ENCODE measurements at places on chromosomes 7 and 10. TPM values are rescaled to one million over a fixed set of nuclear protein-coding genes. Genes with fewer than 3 reads are reported as not detected.

Gene NOS3
- 4.4 TPM for total RNA-seq

Gene SFTPA1
- not detected for total RNA-seq

Gene TMEM120A
- total RNA-seq = 15.6 TPM

Gene EPHA1
- total RNA-seq = 133 TPM

Gene TAS2R3
- 0.59 TPM for total RNA-seq

Gene GRM3
- 3.4 TPM for total RNA-seq

Gene TPK1
- 1.8 TPM for total RNA-seq

Gene CFAP69
- 3.2 TPM for total RNA-seq

Gene HMX3
- total RNA-seq = 0.27 TPM

- no peaks in the 10 kb centered on the region for H3K36me3 ChIP-seq
- no peaks in the 10 kb centered on the region for H3K4me1 ChIP-seq
- H3K4me3 ChIP-seq = no peak overlapping the region
- no peaks in the 10 kb centered on the region for H3K27me3 ChIP-seq
- H3K27ac ChIP-seq = no peak overlapping the region
These were observed 41.6 kb downstream of the HBP1 start for GRCh38 chr7:107210400-107210799.

- H3K36me3 ChIP-seq = no peaks in the 10 kb centered on the region
- DNase-seq = no peak
- no peaks in the 10 kb centered on the region for H3K27me3 ChIP-seq
- peaks cover 27% of the 10 kb centered on the region for H3K4me1 ChIP-seq
These were observed 32.2 kb upstream of the AQP1 start for GRCh38 chr7:30879139-30880124.

- no peaks in the 10 kb centered on the region for H3K27me3 ChIP-seq
- DNase-seq = peak; percentile 50
- no peak overlapping the region for H3K27ac ChIP-seq
- no peaks in the 10 kb centered on the region for H3K4me1 ChIP-seq
These were observed 192.6 kb upstream of the CCDC6 start for GRCh38 chr10:60098677-60099601.

GRCh38 chr10:119768455-119769094, 42.7 kb downstream of the INPP5F start:
- no peaks in the 10 kb centered on the region for H3K27me3 ChIP-seq
- no peaks in the 10 kb centered on the region for H3K36me3 ChIP-seq
- no peak overlapping the region for H3K4me3 ChIP-seq
- DNase-seq = no peak

DNA sequence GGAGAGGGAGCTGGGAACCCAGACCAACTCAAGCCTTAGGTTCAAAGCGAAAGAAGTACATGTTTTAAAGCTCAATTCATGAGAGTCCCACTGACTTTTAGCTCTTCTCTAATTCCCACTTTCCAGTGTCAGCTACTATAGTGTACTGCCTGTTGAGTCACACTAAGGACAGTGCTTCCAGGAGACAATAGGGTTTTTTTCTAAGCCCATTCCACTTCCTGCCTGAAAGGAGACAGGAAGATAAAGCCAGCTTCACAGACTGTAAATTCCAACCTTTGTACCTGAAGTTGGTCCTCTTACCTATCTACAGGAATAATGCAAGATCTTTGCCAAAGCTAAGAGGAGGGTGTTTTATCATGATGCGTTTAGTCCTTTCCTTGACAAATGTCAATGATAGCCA, 4.4 kb downstream of the MSRB2 start:
- H3K27ac ChIP-seq = no peak overlapping the region
- H3K27me3 ChIP-seq = no peaks in the 10 kb centered on the region

GRCh38 chr10:44935966-44936295, 23.7 kb upstream of the RASSF4 start:
- no peaks in the 10 kb centered on the region for H3K4me1 ChIP-seq
- no peaks in the 10 kb centered on the region for H3K27me3 ChIP-seq
- no peak for DNase-seq

- no peaks in the 10 kb centered on the region for H3K27me3 ChIP-seq
- H3K4me3 ChIP-seq = no peak overlapping the region
- no peak for DNase-seq
- H3K4me1 ChIP-seq = no peaks in the 10 kb centered on the region
- no peaks in the 10 kb centered on the region for H3K36me3 ChIP-seq
These were observed 13.7 kb upstream of the DNTT start for GRCh38 chr10:96290368-96291133.

GRCh38 chr10:127193125-127193524, 3.3 kb downstream of the INSYN2A start:
- no peak for DNase-seq
- no peak overlapping the region for H3K27ac ChIP-seq
- 0 out of 2 replicates have a peak, but pooled peaks cover 2% of the 10 kb centered on the region for H3K36me3 ChIP-seq
- H3K4me1 ChIP-seq = peaks cover 7% of the 10 kb centered on the region

GRCh38 chr10:52284416-52285013, 29.6 kb upstream of the DKK1 start:
- H3K4me3 ChIP-seq = no peak overlapping the region
- no peaks in the 10 kb centered on the region for H3K27me3 ChIP-seq
- no peak overlapping the region for H3K27ac ChIP-seq

- H3K27me3 ChIP-seq = no peaks in the 10 kb centered on the region
- H3K4me3 ChIP-seq = no peak overlapping the region
- no peaks in the 10 kb centered on the region for H3K4me1 ChIP-seq
- DNase-seq = peak; percentile 59
These were observed 24.8 kb downstream of the GRIFIN start for GRCh38 chr7:2451171-2452073.

DNA sequence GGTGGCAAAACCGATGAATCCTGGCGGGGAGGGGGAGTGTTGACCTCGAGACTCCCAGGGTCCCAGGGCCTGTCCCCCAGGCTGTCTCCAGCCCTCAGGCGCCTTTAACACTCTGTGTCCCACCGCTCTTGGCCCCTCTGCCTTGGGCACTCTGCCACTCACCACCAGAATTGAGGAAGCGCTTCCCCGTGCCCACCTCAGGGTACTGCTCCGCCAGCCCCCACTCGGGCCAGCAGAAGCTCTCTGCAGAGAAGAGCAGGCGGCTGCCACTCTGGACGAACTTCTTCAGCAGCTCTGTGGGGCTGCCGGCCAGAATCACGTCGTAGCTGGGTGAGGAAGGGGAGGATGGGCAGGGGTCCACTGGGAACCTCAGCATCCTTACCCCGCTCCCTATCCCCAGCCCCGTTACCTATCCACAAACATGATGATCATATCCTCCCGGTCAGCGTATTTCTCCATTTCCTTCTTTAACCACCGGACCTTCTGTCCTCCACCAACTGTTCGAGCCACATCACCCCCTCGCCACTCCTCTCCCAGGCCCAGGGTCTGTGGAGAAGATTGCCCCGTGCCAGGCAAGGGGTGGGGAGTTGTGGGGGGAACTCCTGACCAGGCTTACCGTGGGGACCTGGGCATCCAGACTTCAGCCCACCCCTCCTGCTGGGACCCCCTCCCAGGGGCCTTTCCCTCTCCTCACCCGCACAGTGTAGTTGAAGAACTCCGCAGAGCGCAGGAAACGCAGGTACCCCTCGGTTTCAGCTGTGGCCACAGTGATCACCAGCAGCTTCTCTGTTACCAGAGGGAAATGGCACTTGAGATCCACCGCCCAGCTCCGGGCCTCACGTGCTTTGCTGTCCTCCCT, 1.2 kb downstream of the PLOD3 start:
- H3K36me3 ChIP-seq = no peaks in the 10 kb centered on the region
- DNase-seq = no peak
- H3K4me3 ChIP-seq = peak overlapping the region; percentile 74
- H3K4me1 ChIP-seq = no peaks in the 10 kb centered on the region
- no peaks in the 10 kb centered on the region for H3K27me3 ChIP-seq

DNA sequence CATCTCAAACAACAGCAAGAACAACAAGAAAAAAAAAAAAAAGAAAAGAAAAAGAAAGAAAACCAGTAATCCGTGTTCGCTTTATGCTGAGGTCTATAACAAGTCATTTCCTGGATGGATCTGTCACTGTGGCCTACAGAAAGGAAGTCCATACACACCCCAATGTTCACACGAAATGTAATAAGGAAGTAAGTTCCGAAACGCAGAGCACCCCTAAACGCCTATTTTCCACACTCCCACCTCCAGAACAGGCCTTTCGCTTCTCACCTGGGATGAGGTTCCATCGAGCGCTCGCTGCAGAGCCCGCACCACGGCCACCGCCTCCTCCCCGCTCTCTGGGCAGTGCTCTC, 735 bp downstream of the ZNF394 start:
- no peaks in the 10 kb centered on the region for H3K27me3 ChIP-seq
- peak overlapping the region; percentile 88 for H3K27ac ChIP-seq
- peak overlapping the region; percentile 88 for H3K4me3 ChIP-seq

GRCh38 chr10:98519841-98520240, 73.1 kb upstream of the HPS1 start:
- H3K36me3 ChIP-seq = no peaks in the 10 kb centered on the region
- no peak for DNase-seq
- no peak overlapping the region for H3K4me3 ChIP-seq

- DNase-seq = no peak
These were observed 1168.4 kb downstream of the GATA3 start for GRCh38 chr10:9222917-9223316.

GRCh38 chr7:139767561-139767982, 10.2 kb downstream of the HIPK2 start:
- no peak overlapping the region for H3K27ac ChIP-seq
- no peaks in the 10 kb centered on the region for H3K4me1 ChIP-seq
- H3K36me3 ChIP-seq = no peaks in the 10 kb centered on the region
- no peak for DNase-seq
- no peak overlapping the region for H3K4me3 ChIP-seq

- H3K27me3 ChIP-seq = no peaks in the 10 kb centered on the region
- H3K4me3 ChIP-seq = peak within 1 kb of the TSS; percentile 90
- H3K4me1 ChIP-seq = no peaks in the 10 kb centered on the region
These were observed at the start of gene MRPS16 for GRCh38 chr10:73252445-73253224. Gene MRPS16 (minus strand): TSS chr10:73252644. CDS start chr10:73252482, 162 bp downstream.

- no peak for DNase-seq
- H3K4me1 ChIP-seq = no peaks in the 10 kb centered on the region
- H3K36me3 ChIP-seq = peaks cover 5% of the 10 kb centered on the region
- no peak overlapping the region for H3K4me3 ChIP-seq
- H3K27me3 ChIP-seq = no peaks in the 10 kb centered on the region
These were observed 613.8 kb downstream of the PHTF2 start for GRCh38 chr7:78412216-78412858.

GRCh38 chr7:70405241-70405640, 726.7 kb upstream of the GALNT17 start:
- no peak for DNase-seq
- no peak overlapping the region for H3K4me3 ChIP-seq
- H3K4me1 ChIP-seq = no peaks in the 10 kb centered on the region
- no peak overlapping the region for H3K27ac ChIP-seq
- no peaks in the 10 kb centered on the region for H3K36me3 ChIP-seq

DNA sequence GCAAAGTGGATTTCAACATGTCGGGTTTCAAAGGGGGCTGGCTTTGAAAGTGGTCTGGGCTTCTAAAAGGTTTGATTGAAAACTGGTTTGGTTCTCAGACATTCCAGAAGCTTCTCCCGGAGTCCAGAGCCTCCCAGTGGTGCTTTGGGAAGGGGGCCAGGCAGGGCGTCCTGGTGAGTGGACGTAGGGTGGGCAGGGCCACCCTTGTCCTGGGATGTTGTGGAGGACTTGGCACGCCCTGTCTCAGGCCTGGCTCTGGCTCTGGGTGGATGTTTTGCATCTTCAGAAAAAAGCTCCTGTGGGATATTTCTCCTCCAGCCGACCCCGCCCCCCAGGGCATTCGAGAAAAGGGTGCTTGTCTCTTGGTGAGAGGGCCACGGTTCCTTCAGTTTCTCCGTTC, 31.2 kb downstream of the GRIFIN start:
- no peaks in the 10 kb centered on the region for H3K4me1 ChIP-seq
- no peaks in the 10 kb centered on the region for H3K27me3 ChIP-seq
- no peak overlapping the region for H3K4me3 ChIP-seq
- no peak overlapping the region for H3K27ac ChIP-seq
- H3K36me3 ChIP-seq = no peaks in the 10 kb centered on the region

- no peak overlapping the region for H3K4me3 ChIP-seq
- no peak overlapping the region for H3K27ac ChIP-seq
- no peaks in the 10 kb centered on the region for H3K4me1 ChIP-seq
- H3K27me3 ChIP-seq = no peaks in the 10 kb centered on the region
- H3K36me3 ChIP-seq = no peaks in the 10 kb centered on the region
These were observed 85.5 kb downstream of the SLC25A13 start for GRCh38 chr7:96236198-96237039.

DNA sequence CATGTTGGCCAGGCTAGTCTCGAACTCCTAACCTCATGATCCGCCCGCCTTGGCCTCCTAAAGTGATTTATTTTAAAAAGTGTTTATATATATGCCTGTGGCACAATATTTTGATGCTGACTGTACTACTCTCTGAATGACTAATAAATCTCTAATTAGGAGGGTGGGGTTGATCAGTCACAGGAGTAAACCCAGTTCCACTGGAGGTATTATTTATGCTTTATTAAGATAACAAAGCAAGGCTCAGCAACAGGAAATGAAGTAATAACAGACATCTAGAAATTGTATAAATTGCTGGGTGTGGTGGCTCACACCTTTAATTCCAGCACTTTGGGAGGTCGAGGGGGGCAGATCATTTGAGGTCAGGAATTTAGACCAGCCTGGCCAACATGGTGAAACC, 26.0 kb upstream of the MCU start:
- no peaks in the 10 kb centered on the region for H3K4me1 ChIP-seq
- H3K36me3 ChIP-seq = no peaks in the 10 kb centered on the region
- H3K4me3 ChIP-seq = no peak overlapping the region
- H3K27ac ChIP-seq = no peak overlapping the region
- no peaks in the 10 kb centered on the region for H3K27me3 ChIP-seq

GRCh38 chr10:80159166-80159873, 26.8 kb downstream of the PLAC9 start:
- peaks cover 2% of the 10 kb centered on the region for H3K4me1 ChIP-seq
- H3K27ac ChIP-seq = no peak overlapping the region
- no peak for DNase-seq
- H3K27me3 ChIP-seq = no peaks in the 10 kb centered on the region
- H3K4me3 ChIP-seq = no peak overlapping the region
- peaks cover 16% of the 10 kb centered on the region for H3K36me3 ChIP-seq

DNA sequence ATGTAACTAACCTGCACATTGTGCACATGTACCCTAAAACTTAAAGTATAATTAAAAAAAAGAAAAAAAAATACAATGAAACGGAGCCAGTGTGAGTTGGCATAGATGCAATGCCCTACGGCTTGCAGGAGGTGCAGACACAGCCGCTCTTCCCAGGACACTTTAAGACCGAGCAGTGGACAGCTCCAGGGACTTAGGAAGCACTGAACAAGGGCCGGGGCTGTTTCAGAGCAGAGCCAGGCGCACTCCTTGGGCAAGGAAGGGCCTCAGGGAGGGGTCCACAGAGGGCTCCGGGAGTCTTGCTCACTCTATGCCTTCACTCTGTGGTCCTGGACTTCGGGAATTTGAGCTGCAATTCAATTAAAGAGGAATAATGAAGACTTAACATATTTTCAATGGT, 355.3 kb downstream of the TCERG1L start:
- no peak overlapping the region for H3K27ac ChIP-seq
- H3K36me3 ChIP-seq = no peaks in the 10 kb centered on the region
- no peak overlapping the region for H3K4me3 ChIP-seq
- peaks cover 4% of the 10 kb centered on the region for H3K4me1 ChIP-seq
- no peaks in the 10 kb centered on the region for H3K27me3 ChIP-seq
- no peak for DNase-seq

All from H1 (cell line).